ENCODE measurements at places on chromosomes 11 and 22.

DNA sequence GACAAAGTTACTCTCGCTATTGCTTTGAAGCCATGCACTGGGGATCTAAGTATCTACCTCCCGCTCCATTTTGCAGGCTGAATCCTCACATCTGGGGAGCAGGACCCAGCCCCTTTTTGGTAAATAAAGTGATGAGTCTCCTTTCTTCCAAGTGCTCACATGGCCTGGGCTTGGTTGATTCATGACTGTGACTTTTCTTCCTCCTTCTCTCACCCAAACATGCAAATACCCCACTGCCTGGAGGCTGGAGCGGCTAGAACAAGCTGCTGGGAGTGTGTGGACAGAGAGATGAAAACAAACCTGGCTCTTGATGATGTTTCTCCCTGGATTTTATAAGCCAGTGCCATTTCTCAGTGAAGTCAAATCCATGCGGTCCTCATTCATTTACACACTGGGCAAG lies 72.7 kb downstream of the TRIM29 start:
- no peak for DNase-seq

GRCh38 chr11:121914508-121915059 lies 201.4 kb downstream of the BLID start:
- DNase-seq, result no peak

GRCh38 chr22:45917700-45918458 lies 59.1 kb downstream of the WNT7B start:
- DNase-seq, result no peak

DNA sequence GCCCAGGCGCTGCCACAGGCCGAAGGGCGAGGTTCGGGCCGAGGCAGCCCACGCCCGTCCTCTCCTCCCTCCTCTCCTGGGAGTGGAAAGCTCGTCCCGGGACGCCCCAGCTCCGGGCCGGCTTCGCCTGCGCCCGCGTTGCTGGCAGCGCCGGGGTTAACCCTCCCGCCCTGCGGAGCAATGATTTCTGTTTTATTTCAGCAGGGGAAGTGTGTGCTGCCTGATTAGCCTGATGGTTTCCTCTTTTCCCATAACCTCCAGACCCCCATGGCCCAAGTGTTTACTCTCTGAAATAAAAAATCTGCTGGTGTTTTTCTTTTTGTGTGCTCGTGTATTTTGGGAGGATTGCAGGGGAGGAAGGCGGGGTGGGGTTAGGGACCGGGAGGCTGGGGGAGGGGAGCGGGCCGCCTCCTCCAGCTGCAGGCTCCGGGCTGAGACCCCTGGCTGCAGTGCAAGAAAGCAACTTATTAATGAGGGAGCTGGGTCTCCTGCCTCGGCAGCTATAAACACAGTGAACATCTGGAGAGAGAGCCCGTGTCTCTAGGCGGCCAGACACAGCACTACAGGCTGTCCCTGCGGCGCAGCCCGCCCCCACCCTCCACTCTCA lies 38.6 kb downstream of the ETS1 start:
- DNase-seq, result peak; percentile 36

- DNase-seq, result peak; percentile 99
Measured at GRCh38 chr11:36149538-36150242, 139.5 kb downstream of the COMMD9 start.

- no peak for DNase-seq
Measured at GRCh38 chr11:61737636-61738386, 14.6 kb upstream of the MYRF start.

GRCh38 chr22:24996420-24996952 lies 44.0 kb downstream of the KIAA1671 start:
- peak; percentile 66 for DNase-seq

DNA sequence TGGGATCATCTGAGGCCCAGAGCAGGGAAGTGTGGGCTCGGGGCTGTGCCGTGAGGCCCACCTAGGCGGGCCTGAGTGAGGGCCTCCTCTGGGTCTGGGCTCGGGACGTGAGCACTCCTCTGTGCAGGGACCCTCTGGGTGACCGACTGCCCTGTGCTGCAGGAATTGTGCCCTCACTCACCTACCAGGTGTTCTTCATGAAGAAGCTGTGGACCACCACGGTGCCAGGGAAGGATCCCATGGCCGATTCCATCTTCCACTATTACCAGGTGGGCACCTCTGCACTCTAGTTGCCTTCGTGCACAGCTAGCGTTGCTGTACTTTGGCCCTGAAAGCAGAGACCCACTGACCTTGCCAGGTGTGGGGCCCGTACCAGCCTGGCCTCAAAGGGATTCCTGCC lies 80.5 kb downstream of the MYO7A start:
- DNase-seq, result no peak

GRCh38 chr11:126391970-126392632 lies 36.6 kb downstream of the ST3GAL4 start:
- no peak for DNase-seq

- peak; percentile 56 for DNase-seq
Measured at GRCh38 chr22:26553056-26553752, 36.7 kb downstream of the TPST2 start.
